ENCODE measurements at places on chromosomes 6 and 20.
A peak's percentile ranks its signal among the peaks of the same experiment; 100 is the strongest.

GRCh38 chr20:8601542-8601912, 467.4 kb upstream of the PLCB4 start:
- no peak for DNase-seq

DNA sequence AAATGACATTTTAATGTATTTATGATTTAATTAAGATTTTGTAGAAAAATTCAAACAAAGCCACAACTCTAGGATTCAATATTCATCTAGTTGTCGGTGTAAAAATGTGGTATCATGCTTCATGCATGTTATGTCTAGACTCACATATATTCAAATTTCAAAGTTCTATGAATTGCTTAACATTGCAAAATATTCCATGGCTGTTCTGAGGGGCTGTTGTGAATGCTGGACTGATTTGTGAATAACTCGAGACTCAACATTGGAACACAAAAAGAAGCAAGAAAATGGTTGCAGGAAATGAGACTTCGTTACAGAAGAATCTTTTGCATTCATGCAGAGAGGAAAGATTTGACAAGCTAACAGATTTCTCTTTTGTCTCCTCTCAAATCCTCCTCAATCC, 705.9 kb downstream of the DHX35 start:
- no peak for DNase-seq

- DNase-seq: no peak
These were observed 54.5 kb downstream of the KIF16B start for GRCh38 chr20:16518784-16519084.

DNA sequence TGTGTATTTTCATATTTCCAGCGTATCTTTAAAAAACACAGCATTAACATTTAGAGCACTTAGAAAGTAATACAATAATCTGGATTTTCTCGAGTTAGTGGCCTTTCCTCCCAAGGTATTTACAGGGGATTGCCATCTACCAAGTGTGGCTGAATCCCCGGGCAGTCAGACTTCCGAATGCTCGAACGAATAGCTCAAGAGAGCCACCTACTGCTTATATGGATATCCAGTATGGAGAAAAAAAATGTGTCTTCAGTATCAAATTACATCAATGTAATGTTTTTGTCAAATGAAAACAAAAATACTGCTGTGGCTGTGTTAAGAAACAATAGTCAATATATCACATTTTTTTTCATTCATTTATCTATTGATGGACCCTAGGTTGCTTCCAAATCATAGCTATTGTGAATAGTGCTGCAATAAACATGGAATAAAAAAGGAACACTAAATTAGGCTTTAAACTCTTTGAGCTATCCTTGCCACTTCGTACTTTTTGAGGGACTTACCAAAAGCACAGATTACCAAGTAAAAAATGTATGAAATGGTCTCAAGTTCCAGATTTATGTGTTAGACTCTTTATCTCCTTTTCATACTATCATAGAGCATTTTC, 654.5 kb upstream of the PTCHD4 start:
- DNase-seq: peak; percentile 81

GRCh38 chr6:72559555-72559954, 62.3 kb upstream of the KCNQ5 start:
- no peak for DNase-seq

DNA sequence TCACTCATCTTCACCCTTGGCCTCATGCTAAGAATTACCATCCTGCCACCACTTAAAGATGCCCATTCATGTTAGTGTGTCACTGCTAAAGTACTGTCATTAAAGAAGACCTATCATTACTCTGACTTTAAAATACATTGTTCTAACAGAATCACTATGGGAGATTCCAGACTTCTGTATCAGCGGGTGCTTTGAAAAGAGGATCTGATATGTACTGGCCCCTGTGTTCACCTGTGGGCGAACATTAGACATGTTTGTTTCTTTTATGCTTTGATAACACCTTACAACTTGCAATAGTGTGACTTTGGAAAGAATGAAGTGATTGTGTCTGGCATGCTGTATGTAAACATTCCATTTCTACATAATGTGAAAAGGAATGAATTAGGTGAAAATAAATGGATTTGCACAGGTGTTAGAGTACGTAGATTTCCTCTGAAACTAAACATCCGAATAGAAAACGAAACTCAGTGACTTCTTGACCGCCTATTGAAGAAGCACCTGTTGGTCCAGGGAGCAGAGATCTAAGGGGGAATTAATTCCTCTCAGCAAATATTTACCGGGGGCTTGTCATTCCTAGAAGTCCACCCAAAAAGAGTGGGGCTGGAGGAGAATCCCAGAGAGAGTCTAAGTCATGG, 132.3 kb downstream of the CARMIL1 start:
- no peak for DNase-seq

DNA sequence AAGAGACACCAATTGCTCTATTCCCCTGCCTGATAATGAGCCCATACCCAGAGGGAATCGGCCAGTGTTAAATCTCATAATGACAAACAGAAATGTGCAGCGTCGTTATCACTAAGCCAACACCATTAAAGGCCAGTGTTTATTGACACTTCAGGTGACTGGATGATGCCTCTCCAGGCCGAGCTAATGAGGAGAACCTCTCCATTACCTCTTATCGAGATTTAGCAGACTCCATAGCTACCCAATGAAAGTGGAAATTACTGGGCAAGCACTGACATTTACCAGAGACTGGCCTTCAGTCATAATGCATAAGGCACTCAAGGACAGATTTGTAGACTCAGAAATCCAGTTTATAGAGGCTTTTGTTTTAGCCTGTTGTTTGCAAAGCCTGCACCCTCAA, 669.5 kb downstream of the MAFB start:
- DNase-seq: no peak

- DNase-seq: no peak
These were observed 483.5 kb downstream of the UTRN start for GRCh38 chr6:144768551-144769075.

DNA sequence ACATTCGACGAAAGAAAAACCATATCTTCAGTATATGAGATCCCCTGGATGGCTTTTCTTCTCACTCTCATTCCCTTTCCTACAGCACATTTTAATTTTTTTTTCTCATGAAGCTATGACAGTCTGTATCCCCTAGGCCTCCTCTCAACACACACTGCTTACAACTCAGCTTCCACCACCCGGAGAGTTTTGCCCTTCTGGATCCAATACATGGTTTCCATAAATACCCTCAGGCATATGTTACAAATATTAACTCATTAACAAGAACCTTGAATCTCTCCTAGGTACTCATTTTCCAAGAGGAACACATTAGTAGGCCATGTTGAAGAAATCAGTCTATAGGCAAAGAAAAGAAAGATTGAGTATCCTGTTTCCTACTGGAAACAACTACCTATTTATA, 44.0 kb downstream of the PAK5 start:
- no peak for DNase-seq

DNA sequence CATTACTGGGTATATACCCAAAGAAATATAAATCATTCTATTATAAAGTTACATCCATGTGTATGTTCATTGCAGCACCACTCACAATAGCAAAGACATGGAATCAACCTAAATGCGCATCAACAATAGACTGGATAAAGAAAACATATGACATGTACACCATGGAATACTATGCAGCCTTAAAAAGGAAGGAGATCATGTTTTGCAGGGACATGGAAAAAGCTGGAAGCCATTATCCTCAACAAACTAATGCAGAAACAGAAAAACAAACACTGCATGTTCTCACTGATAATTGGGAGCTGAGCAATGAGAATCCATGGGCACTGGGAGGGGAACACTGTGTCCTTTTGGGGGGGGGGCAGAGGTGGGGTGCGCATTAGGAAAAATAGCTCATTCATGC, 50.9 kb upstream of the HLA-G start:
- no peak for DNase-seq

DNA sequence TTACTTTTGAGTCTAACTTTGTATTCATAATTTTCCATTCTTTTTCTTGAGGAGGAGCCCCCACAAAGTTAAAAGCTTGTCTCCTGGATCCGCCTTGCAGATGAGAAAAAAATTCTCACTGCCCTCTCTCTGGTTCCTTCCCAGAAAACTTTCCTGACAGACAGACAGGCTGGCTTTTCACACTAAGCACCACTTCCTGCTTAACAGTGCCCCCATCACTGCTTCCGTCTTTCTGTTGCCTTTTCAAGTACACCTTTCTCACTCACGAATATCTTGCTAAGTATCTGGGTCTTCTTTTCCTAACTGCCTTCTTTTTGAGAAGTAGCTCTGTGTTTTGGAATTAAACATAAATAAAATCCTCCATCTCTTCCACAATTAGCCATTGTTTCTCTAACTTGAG, 19.8 kb upstream of the LMBRD1 start:
- DNase-seq: no peak

- no peak for DNase-seq
These were observed 474.2 kb downstream of the KIF16B start for GRCh38 chr20:16098890-16099639.

DNA sequence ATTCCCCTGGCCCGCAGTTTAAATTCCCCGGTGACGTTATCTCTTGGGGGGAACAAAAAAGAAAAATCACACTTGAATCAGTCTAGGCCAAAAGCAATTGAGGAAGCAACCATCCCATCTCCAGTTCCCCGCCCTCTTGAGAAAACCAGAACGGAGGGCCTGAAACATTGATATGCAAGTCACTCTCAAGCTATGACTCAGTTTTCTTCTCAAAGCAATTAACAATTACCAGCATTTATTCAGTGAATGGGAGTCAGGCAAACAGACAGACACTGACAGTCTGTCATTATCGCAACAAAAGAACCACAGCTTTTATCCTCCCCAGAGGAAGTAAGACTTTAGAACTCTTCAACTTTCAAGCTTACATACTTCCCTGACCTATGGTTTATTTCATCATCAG, 100.9 kb downstream of the OPRM1 start:
- no peak for DNase-seq

DNA sequence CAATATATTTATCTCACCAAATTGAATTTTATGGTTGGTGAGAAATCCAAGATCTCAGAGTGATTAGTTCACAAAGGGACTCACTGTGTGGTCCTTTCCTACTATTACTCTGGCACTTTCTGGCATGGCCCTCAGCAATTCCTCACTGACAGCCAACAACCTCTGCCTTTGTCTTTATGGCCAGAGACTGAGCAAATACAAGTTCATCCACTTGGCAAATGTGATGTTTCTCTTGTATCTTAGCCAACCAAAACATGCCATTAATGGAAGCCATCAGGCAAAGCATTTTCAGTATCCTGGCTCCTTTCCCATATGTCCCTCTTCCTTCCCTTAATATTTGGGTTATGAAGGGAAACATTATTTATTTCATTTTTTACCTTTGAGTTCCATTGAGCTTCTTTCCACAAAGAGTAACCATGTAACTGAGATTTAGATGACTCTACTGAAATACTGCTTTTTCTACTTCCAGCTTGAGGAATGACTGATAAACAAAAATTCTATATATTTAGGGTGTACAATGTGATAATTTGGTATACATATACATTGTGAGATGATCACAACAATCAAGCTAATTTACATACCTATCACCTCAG, 30.8 kb upstream of the SMLR1 start:
- DNase-seq: peak; percentile 39

DNA sequence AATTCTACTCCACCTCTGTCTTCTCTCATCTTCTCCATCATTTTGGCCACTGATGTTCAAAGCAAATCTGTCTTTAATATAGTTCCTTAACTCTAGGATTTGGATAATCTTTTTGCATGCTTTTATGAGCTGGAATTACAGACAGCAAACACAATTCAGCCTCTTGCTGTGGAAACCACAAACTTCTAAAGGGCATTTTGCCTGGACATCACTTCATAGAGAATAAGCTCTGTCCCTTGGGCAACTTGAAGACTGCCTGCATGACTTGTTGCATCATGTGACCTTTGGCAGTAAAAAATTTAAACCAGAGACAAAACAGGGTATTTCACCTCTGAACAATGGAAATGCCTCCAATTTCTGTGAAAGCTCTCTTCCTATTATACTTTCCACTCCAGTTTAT, 74.1 kb upstream of the HDDC2 start:
- no peak for DNase-seq

DNA sequence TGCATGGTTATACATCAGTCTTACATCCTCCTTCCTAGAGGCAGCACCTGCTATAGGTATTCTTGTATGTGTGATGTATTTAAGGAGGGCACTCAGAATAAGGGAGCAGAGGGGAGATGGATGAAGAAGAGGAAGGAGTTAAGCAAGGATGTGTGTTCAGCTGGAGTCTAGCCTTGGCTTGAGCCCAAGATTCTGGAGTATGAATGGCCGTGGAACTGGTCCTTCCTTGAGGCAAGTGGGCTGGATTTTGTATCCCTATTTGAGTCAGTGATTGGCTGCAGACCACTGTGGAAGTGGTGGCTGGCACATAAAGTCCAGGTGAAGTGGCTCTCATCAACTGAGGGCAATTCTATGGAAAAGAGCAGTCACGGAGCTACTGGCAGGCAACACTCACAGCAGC, 112.0 kb upstream of the RNF24 start:
- DNase-seq: no peak

GRCh38 chr6:157434349-157435033, 53.5 kb downstream of the ZDHHC14 start:
- DNase-seq: no peak

- DNase-seq: no peak
These were observed 98.3 kb downstream of the EDN3 start for GRCh38 chr20:59398537-59399205.

- no peak for DNase-seq
These were observed 145.5 kb upstream of the ZNF217 start for GRCh38 chr20:53738945-53739798.

GRCh38 chr6:154578004-154578559, 67.6 kb upstream of the CNKSR3 start:
- no peak for DNase-seq

DNA sequence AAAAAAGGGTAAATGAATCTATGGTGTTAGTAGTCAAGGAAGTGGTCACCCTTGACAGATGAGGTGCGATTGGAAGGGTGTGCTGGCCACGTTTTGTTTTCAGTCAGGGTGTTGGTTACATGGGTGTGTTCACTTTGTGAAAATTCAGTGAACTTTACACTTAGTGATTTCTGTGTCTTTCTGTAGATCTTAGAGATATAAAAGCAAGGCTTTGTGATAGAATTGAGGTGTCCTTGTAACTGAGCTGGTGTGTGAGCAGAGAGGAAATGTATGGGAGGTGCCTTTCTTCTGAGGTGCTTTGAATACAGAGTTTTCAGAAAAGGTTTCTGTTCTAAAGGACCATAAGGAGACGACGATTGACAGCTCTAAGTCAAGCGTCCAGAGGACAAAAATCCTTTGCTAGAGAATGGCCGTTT, 90.5 kb downstream of the SAMD3 start:
- DNase-seq: no peak

DNA sequence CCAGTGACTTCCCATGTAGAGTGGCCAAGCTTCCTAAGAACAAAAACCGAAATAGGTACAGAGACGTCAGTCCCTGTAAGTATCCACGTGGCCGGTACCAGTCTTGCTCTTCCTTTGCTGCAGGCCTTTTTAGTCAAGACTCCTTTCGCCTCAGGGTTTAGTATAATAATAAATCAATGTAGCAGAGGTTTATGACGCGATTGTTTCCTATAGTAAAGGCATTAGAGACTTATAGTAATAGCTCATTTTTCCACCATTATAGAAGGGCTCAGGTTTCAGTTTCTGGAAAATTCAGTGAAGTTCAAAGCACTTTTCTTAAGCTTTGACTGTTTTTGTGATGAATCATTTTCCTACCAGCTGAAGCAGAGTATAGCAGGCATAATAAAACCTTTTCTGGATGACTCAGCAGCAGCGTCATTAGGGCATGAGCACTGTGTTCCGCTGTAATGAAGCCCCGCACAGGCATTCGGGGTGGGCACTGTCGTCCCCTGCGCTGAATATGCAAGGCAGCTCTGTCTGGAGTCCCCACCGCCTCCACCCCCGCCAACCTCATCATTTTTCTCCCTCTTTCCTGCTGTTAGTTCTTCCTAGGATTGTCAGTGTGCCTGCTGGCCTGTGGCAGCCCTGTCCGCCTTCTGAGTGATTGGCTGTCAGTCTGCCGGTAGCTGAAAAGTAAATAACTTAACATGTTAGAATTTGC, 51.3 kb downstream of the PTPN1 start:
- DNase-seq: peak; percentile 96

Data from HCEC 1CT (cell line).